Esophagus muscularis mucosa (tissue), 4 donors: ENCODE measurements at places on chromosomes 1 and 21. TPM values are rescaled to one million over a fixed set of nuclear protein-coding genes. Genes with fewer than 3 reads are reported as not detected.

DNA sequence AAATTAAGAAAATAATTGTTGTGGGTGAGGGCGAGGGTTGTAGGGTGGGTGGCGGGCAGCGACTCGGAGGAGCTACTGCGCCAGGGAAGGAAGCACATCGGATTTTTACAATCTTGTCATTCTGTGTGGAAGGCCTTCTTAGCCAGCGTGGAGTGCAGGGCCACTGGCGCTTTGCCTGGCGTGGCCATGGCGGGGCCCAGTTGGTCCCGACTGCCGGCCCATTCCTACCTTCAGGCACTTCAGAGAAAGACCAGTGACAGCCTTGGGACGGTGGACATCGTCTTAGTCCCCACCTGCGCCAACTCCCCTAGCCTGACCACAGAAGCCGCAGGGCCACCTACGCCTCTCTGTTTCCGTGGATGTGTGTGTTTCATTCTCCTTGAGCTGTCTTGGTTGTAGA lies 136.9 kb upstream of the NEGR1 start:
- no peak overlapping the region for H3K4me3 ChIP-seq
- H3K4me1 ChIP-seq: no peaks in the 10 kb centered on the region
- no peak for DNase-seq
- H3K27ac ChIP-seq: no peak overlapping the region
- no peaks in the 10 kb centered on the region for H3K36me3 ChIP-seq

- peaks cover 30% of the 10 kb centered on the region for H3K36me3 ChIP-seq
- no peak overlapping the region for H3K4me3 ChIP-seq
Observed at GRCh38 chr1:9861360-9861759, 37.6 kb upstream of the CLSTN1 start.

SPATA21 gene
- not detected for total RNA-seq

FMO5 gene
- total RNA-seq: 2.3 TPM

GRCh38 chr1:243638186-243638585 lies 211.9 kb downstream of the AKT3 start:
- DNase-seq: no peak
- H3K36me3 ChIP-seq: peaks cover 11% of the 10 kb centered on the region
- H3K4me3 ChIP-seq: no peak overlapping the region
- H3K4me1 ChIP-seq: no peaks in the 10 kb centered on the region

DNA sequence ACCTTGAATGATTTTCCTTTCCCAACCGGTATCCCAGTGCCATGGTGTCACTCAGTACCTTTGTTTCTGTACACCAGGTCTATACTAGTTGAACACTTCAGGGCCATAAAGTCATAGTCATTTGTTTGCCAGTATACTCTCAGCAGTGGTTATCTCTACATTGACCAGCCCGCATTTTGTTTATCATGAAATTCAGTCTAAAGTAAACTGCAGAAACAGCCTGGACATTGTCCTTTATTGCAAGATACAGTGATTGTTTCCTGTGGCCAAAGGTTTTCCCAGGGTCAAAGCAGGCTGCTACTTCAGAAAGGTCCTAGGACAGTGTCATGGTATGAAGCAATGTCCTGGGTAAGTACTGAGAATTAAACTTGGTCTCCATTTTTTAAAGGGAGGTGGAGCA lies 407.4 kb downstream of the RWDD3 start:
- no peak overlapping the region for H3K27ac ChIP-seq
- no peaks in the 10 kb centered on the region for H3K27me3 ChIP-seq
- peaks cover 13% of the 10 kb centered on the region for H3K4me1 ChIP-seq
- no peak for DNase-seq
- H3K36me3 ChIP-seq: no peaks in the 10 kb centered on the region

CORT gene
- not detected for total RNA-seq

- H3K27me3 ChIP-seq: no peaks in the 10 kb centered on the region
- H3K36me3 ChIP-seq: no peaks in the 10 kb centered on the region
- H3K27ac ChIP-seq: no peak overlapping the region
- no peak for DNase-seq
- no peaks in the 10 kb centered on the region for H3K4me1 ChIP-seq
Observed at GRCh38 chr1:185581961-185582725, 152.0 kb upstream of the HMCN1 start.

CELA3B gene
- not detected for total RNA-seq

- H3K27ac ChIP-seq: no peak overlapping the region
- peaks cover 5% of the 10 kb centered on the region for H3K4me1 ChIP-seq
- H3K4me3 ChIP-seq: no peak overlapping the region
- no peaks in the 10 kb centered on the region for H3K27me3 ChIP-seq
- no peaks in the 10 kb centered on the region for H3K36me3 ChIP-seq
Observed at GRCh38 chr1:236467327-236467641, 56.5 kb upstream of the LGALS8 start.

PEAR1 gene
- 9.1 TPM for total RNA-seq
